ENCODE measurements at places on chromosomes 2 and 18.
A peak's percentile ranks its signal among the peaks of the same experiment; 100 is the strongest.

- no peak for DNase-seq
These were observed 9.2 kb upstream of the CCDC141 start for GRCh38 chr2:179059026-179059700.

- no peak for DNase-seq
These were observed 724.7 kb upstream of the RAB6C start for GRCh38 chr2:129254718-129255117.

GRCh38 chr2:189300916-189301315 lies 121.4 kb upstream of the COL5A2 start:
- DNase-seq, result no peak

DNA sequence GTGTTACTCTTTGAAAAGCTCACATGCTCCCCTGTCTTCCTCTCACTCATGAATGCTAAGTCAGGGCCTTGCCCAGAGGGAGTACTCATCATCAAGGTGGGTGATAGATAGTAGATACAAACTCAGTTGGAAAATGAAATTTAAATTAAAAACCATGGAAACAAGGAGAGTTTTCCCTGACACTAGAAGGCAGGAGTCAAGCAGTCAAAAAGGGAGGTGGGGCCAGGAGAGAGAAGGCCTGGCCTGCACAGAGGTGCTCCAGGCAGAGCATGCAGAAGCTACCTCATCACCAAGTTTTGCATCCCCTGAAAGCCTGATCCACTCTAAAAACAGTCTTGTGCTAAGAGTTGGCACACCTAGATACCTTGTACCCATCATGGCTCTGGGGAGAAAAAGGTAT lies 143.7 kb downstream of the MYO5B start:
- no peak for DNase-seq

GRCh38 chr2:216031960-216032689 lies 18.8 kb upstream of the MREG start:
- DNase-seq, result no peak

GRCh38 chr2:147844697-147845410 lies at the start of gene ACVR2A:
Gene ACVR2A, plus strand, starts transcription at chr2:147845029. Its CDS starts 124 bp downstream, at chr2:147845153.
- DNase-seq, result peak; percentile 1

DNA sequence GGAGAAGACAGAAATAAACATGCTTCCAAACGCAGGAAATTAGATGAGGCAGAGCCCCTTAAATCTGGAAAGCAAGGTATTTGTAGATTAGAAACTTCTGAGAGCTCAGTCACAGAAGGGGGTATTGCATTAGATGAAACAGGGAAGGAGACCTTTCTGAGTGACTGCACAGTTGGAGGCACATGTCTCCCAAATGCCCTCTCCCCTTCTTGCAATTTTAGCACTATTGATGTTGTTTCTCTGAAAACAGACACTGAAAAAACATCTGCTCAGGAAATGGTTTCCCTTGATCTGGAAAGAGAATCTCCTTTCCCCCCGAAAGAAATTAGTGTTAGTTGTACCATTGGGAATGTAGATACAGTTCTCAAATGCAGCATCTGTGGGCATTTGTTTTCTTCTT lies 33.5 kb downstream of the ZNF407 start:
- no peak for DNase-seq

- DNase-seq, result no peak
These were observed 332.9 kb downstream of the EIPR1 start for GRCh38 chr2:3044587-3045317.

GRCh38 chr2:74511104-74511989 lies 2.9 kb upstream of the TLX2 start:
- DNase-seq, result no peak

- DNase-seq, result no peak
These were observed 60.5 kb upstream of the PELI1 start for GRCh38 chr2:64204703-64205102.

DNA sequence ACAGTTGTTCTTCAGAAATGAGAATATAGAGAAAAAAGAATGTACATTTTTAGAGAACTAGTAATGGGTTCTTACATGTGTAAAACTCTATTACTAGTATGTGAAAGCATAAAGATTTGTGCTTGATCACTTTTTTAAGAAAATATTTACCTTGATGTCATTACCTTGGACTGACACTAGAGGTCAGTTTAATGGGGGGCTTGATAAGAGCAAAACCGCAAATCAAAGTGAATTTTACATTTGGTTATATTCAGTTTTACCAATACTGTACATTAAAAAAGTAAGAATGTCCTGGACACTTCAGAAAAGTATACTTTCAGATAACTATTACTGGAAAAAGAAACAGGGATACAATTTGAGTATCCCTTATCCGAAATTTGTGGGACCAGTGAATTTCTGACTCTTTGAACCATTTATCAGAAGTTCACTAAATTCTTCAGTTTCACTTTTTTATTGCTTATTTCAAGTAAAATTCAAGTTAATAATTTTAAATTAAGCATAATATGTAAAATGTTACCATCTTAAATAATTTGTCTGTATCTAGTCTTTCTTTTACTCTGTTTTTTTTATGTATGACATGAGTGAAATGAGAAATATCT lies 1149.5 kb downstream of the DSC3 start:
- DNase-seq, result no peak

Measured in activated CD8-positive, alpha-beta memory T cell treated with anti-CD3 and anti-CD28 coated beads for 4 hours (primary cell).